ENCODE measurements at places on chromosomes 1 and 21.

GRCh38 chr21:35540950-35541638 lies 492.0 kb upstream of the RUNX1 start:
- DNase-seq: peak; percentile 89

DNA sequence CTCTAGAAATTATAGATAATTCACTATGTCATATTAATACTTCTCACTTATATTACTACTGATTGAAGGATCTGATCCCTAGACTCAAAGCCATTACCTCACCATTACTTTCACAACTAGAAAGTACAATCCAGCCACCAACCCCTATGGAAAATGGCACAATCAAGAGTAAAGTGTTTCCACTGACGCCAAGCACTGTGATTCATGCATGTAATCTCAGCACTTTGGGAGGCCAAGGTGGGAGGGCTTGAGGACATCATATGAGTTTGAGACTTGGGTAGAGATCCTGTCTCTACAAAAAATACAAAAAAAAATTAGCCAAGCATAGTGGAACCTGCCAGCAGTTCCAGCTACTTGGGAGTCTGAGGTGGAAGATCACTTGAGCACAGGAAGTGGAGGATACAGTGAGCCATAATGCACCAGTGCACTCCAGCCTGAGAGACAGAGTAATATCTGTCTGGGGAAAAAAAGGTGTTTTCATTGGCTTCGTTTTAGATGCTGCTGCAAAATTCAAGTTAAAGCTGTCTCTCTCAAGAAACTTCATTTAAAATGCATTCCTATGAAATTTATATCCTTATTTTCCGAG lies 126.5 kb downstream of the AKT3 start:
- DNase-seq: no peak

GRCh38 chr1:201020040-201020591 lies 3.4 kb downstream of the KIF21B start:
- DNase-seq: no peak

DNA sequence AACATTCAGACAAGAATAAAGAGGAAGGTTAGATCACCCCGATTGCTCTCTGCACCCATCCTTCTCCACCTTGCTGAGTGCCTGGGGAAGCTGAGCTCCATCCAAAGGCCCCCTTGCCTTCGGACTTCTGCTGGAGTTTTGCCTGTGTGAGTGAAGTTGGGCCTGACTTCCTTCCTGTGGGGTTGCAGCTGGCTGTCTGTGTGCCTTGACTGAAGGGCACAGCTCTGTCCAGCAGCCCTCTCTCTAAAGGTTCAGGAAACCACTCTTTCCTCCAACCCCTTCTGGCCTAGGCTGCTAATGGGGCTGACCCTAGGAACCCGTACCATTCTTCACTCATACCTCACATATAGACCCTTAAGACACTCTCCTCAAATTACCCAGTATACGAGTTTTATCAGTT lies 173.4 kb upstream of the HMCN1 start:
- DNase-seq: no peak

DNA sequence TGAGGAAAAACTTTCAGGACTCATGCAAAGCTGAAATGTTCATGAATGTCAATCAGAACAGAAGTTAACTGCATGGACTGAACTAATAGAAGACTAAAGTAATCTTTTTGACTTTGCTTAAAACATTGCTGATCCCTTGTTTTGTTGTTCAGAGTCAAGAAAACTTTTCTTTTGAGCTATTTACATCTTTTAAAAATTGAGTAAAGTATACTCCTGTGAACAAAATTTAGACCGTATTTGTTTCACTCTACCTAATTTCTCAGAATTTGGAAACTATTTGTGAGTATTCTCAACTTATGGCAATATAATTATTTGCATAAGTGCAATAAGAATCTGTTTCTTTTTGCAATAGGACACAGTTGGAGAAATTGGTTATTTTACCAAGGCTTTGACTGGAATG lies 41.1 kb downstream of the INPP5B start:
- no peak for DNase-seq

- peak; percentile 90 for DNase-seq
These were observed 96.4 kb downstream of the C1orf21 start for GRCh38 chr1:184483101-184483683.

DNA sequence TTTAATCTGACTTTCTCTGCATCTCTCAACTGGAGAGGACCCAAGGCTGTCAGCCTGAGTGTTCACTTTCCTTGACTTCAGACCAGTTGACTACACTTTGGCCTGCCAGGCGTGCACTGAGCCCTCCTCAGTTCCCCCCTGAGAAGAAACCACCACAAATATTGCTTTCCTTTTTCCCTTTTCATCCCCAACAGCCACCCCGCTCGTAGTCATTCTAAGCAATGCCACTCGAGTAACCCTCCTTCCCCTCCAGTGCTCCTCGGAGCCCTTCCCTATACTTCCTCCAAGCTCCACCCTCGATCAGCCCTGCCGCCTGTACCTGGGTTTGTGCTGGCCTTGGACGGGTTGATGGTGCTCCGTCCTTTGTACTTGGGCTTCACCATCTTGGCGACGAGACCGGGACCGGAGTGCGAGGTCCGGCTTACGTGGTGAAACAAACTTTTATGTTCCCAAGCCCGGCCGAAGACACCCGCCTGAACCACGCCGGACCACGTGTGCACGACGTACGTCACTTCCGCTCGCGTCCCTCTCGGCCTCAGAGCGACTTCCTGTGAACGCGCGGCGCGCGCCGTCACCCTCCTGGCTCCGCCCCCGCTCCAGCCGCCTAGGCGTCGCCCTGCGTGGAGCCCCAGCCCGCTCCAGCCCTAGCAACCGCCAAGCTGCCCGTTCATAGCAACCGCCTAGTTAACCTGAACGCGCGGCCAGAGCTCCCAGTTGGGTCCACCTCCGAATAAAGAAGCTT lies at the start of gene GNL2:
GNL2 (minus strand) TSS at position 498 of the 742 bp plus-strand sequence; CDS start at position 383, 115 bp downstream.
- DNase-seq: peak; percentile 95

- peak; percentile 42 for DNase-seq
These were observed 56.9 kb upstream of the RGS1 start for GRCh38 chr1:192518700-192519099.

DNA sequence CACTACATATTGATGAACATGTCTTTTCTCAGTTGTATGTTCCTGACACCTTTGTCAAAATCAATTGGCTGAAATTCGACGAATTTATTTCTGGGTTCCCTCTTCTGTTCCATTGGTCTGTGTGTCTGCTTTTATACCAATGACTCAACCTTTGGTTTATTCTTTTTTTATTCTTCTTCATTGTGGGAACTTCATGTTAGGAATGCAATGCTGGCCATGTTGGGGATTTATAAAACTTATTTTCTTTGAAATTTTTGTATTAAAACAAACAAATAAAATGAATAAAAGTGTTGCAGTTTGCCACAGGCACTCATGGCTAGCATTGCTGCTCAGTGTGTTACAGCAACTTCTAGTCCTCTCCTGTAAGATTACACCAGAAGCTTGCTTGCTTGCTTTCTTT lies 287.8 kb downstream of the DUSP10 start:
- DNase-seq: no peak

GRCh38 chr1:88204111-88204510 lies 480.0 kb upstream of the PKN2 start:
- no peak for DNase-seq

- no peak for DNase-seq
These were observed 339.4 kb upstream of the USP24 start for GRCh38 chr1:55554611-55555010.

- DNase-seq: no peak
These were observed 3.9 kb downstream of the S100B start for GRCh38 chr21:46600978-46601377.

DNA sequence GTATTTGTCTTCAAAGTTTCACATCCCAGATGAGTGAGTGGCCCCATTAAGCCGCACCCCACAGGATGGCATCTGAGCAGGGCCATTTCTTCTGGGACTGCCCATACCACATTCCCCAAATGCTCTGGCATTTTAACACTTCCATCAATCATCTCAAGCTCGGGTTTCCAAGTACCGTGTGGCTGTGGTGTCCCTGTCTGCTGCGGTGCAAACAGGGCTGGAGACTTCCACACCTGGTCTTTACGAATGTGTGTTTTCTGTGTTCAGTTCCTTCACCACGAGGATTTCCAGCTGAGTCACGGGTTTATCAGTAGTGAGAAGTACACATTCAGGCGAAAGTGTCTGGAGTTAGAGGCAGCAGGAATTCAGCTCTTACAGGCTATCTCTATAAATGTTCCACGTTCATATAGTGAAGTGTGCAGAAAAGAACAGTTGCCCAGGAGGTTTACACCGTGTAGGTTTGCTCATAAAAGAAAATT lies 195.2 kb downstream of the RHOU start:
- DNase-seq: no peak

DNA sequence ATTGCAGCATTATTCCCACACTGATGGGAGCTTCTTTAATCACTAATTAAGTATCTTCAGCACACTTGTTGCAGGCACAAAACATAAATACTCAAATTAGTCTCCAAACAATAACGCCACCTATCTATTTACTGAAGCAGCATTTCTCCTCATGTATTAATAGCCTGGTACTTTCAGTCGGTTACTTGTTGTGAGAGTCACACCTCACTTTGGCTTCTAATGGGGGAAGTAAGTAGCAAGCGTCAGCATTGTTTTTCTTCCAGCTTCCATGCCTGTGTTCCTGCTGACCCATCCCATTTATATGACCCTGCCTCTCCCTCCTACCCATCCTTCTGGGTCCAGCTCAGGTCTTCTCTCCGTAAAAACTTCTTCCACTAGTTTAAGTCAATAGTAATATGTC lies 31.9 kb upstream of the DENND1B start:
- no peak for DNase-seq

GRCh38 chr1:159187033-159187432 lies 15.6 kb downstream of the CADM3 start:
- DNase-seq: no peak

- no peak for DNase-seq
These were observed 86.2 kb downstream of the GRIK3 start for GRCh38 chr1:36948147-36948546.

- DNase-seq: no peak
These were observed 525.3 kb downstream of the KIF26B start for GRCh38 chr1:245679821-245680780.

DNA sequence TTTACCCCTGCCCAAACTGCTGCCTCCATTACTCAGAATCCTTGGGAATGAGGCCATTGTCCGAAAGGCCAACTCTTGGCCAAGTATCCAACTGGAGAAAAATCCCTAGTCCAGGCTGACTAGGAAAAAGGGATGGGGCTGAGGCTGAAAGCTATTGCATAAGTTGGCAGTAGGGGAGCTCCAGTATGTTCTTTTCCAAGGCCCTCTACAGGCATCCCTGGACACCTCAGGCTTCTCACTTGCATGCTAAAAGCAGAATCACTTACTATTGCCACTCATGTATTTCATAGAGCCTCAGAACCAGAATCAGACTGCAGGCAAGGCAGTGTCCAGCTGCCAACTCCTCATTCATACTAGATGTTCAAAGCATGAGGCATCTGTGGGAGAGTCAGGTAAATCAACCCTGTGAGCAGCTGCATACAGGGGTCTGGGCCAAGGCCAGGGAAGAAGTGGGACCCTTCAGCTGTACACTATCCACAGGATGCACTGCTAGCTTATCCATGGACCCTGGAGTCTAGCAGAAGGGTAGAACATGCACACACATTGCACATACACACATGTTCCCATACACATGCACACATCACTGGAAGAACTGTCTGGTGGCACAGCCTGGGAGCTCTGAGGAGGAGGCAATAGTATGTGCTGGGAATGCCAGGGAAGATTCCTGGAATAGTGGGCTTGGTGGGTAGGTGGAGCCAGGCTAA lies 195.3 kb downstream of the C1orf94 start:
- no peak for DNase-seq

- DNase-seq: no peak
These were observed 2.4 kb downstream of the NTRK1 start for GRCh38 chr1:156862997-156863599.

GRCh38 chr1:54763816-54764132 lies 549 bp downstream of the PARS2 start:
- DNase-seq: no peak

- DNase-seq: no peak
These were observed 150.9 kb upstream of the VAMP3 start for GRCh38 chr1:7620196-7620595.

- no peak for DNase-seq
These were observed 67.5 kb downstream of the IGSF21 start for GRCh38 chr1:18175051-18175450.

GRCh38 chr1:152728986-152729385 lies 21.0 kb downstream of the LCE4A start:
- no peak for DNase-seq

DNA sequence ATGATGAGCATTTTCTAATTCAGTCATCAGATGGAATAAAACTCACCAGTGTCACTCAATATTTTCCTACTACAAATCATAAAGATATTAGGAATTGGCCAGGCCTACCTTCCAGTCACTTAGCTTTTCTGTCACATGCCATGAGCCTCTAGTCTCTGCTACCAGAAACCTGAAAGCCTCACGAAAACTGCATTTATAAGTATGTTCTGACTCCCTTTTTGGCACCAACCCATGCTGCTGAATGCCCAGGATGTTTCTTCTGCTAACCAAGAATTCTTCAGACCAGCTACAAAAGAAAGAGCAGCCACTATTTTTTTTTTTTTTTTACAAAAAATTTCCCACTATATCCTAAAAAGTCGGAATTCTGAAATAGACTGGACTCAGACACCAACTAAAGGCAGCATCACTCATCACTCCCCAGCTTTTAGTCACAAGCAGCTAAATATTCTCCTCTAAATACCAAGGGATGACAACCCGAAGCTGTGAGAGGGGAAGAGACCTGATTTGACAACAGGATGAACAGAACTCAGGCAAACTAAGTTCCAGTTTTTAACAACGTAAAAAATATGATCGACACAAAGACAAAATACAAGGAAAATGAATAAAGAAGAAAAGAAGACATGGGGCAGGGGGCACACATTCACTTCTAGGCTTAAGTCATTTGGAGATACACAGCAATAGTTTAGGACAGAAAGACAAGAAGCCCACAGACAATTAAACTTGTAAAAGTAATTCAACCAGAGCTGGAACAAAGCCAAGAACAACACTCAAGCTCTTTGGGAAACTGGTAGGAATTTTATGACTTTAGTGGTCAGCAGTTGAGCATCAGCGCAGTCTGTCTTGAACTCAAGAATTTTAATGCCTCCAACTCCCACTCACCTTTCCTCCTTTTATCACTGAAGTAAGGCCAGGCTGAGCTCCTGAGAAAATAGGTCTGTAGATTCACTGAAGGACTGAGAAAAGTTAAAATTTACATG lies 1.7 kb downstream of the DCAF8 start:
- peak; percentile 93 for DNase-seq

DNA sequence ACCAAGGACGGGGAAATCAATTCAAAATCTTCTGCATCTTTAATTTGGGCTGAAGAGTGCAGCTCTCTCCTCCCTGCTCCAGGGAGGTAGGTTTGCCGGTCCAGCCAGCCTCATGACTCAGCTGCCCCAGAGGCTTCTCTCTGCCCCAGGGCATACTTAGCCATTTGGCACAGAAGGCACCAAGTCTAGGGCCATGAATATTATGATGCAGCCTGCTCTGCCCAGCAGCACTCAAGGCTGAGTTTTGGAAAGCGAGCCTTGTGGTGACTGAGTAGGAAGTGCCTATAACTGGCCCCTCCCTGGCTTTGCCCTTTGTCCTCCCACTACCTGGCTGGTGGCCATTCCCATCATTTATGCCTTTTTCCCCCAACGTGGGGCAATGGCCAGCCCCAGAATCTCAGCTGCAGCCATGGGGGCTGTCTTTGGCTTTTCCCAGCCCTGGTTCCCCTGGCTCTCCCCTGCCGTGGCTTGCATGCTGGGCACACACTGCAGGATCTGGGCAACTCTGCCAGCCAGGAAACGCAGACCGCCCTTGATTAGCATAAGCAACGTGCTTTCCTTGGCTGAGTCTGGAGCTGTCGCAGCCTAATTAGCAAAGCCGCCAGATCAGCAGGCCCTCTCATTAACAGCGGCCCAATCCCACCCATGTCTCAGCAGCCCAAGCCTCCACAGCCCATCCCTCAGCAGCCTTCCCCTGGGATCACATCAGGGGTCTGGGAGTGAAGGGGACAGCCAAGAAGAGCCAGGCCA lies 258.6 kb upstream of the TMEM51 start:
- no peak for DNase-seq

Measured in fibroblast of mammary gland (primary cell).